Stimulated activated CD4-positive, alpha-beta T cell treated with anti-CD3 and anti-CD28 coated beads, Interleukin-12 subunit alpha, Interleukin-12 subunit beta, amount 100 ng/mL, for 48 hours (primary cell): ENCODE measurements at places on chromosomes 11 and 22.

DNA sequence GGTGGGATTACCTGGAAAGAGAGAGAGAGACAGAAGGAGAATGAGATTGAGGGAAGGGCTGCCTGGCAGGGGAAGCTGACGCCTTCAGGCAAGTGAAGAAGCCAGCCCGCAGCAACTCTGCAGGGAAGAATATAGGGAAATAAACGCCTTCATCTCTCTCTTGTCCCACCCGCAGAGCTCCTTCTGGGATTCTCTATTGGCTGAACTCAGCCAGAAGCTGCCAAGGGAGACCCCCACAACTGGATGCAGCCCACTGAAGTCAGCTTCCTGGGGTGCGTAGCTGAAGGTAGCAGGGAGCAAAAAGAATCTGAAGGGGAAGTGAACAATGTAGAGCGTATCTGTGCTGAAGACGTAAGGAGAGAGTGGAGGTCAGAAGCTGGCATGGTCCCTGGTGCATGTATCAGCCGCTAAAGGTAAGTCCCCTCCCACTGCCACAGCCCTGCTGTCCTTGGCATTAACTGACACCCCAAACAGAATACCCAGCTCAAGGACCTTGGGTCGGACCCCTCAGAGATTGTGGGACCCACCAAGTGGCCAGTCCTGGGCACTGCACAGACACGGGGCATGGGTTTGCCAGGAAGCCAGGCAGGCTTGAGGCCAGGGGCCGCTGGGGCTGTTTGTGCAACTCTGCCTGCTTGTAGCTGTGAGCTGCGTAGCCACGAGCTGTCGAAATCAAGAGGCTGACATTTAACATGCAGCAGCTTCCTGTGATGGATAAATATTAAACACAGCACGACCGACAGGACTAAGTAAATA, 469.9 kb downstream of the MN1 start:
- DNase-seq = no peak

DNA sequence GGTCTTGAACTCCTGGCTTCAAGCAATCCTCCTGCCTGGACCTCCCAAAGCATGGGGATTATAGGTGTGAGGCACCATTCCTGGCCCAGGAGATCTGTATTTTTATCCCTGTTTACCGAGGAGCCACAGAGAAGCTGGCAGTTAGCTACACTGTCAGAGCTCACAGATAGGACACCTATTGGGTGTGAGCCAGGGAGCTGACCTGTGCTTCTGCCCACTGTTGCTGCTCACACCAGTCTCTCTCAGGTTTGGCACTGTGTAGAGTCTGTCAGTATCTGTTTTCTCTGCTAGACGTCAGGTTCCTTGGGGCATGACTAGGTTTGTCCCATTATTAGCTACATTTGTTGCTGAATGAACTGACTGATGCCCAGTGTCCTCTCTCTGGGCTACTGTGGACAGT, 17.5 kb downstream of the PPP6R2 start:
- no peak for DNase-seq

DNA sequence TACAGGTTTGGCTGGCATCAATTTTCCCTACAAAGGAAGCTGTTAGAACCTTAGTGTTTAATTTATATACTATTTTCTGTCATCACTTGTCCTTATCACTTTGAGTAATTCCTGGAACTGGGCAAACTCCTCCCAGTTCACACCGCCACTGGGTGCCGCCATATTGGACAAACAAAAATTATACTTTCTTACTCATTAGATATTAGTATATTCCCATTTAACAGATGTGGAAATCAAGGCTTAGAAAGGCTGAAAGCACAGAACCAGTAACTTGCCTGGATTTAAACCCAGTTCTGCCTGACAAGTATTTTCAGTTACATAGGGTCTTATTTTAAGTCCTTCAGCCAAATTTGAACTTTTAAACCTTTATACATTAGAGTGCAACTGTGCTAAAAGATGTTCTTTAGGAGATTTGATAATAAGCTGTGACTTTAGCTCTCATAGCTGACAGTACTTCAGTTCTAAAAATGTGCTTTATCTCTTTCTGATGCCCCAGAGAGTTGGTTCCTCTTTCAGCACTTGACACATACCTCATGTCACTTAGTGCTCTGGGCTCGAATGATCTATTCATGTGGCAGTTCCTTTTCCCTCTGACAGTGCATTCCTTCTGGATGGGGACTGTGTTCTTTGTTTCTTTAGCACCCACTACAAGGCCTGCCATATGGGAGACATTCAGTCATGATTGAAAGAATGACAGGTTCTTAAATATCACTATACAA, 25.4 kb downstream of the COA4 start:
- DNase-seq = no peak

GRCh38 chr11:7154881-7155361, 66.1 kb downstream of the RBMXL2 start:
- no peak for DNase-seq

- DNase-seq = no peak
Observed at GRCh38 chr11:64103277-64103985, 62.5 kb downstream of the MACROD1 start.

GRCh38 chr11:73317373-73317772, 9.3 kb downstream of the ARHGEF17 start:
- DNase-seq = no peak

- DNase-seq = no peak
Observed at GRCh38 chr11:122076512-122077120, 39.4 kb downstream of the BLID start.

- no peak for DNase-seq
Observed at GRCh38 chr11:71484248-71485062, 31.5 kb downstream of the NADSYN1 start.

GRCh38 chr22:41535244-41535643, 9.0 kb downstream of the POLR3H start:
- DNase-seq = no peak

- no peak for DNase-seq
Observed at GRCh38 chr22:33896575-33897447, 23.5 kb downstream of the LARGE1 start.
